ENCODE measurements at places on chromosomes 5 and 9.

DNA sequence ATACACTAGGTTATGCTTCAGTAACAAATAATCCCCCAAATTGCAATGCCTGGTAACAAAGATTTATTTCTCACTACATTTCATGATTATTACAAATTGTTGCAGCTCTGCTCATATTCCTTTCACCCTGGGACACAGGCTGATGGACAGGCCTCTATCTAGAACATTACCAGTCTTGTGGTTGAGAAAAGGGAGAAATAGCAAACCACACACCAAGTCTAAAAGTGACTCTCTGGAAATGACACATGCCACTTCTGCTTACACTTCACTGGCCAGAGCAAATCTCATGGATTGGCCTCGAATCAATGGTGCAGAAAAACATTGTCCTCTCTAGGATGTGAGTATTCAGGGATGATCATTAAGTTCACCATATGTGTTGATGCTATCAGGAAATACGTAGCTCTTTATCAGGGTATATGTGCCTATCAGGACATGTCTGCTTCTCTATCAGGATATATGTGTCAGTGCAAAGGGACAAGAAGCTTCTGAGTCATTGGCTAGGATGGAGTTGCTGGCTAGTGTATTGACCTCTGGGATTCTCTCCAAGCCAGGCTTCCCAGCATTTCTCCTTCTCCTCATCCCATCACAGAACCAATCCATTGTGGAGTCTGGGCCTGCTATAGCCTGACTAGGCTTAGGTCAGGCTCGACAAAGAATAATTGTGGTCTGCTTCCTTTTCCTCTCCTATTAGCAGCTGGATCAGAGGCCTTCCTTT lies 91.1 kb upstream of the CEP78 start:
- H3K4me3 ChIP-seq: no peak overlapping the region
- no peak overlapping the region for H3K27ac ChIP-seq
- no peaks in the 10 kb centered on the region for H3K36me3 ChIP-seq
- peaks cover 16% of the 10 kb centered on the region for H3K27me3 ChIP-seq
- H3K4me1 ChIP-seq: no peaks in the 10 kb centered on the region

- H3K4me1 ChIP-seq: no peaks in the 10 kb centered on the region
- H3K36me3 ChIP-seq: no peaks in the 10 kb centered on the region
- no peak overlapping the region for H3K27ac ChIP-seq
- peaks cover 18% of the 10 kb centered on the region for H3K27me3 ChIP-seq
These were observed 20.1 kb upstream of the TCERG1 start for GRCh38 chr5:146426853-146427618.

DNA sequence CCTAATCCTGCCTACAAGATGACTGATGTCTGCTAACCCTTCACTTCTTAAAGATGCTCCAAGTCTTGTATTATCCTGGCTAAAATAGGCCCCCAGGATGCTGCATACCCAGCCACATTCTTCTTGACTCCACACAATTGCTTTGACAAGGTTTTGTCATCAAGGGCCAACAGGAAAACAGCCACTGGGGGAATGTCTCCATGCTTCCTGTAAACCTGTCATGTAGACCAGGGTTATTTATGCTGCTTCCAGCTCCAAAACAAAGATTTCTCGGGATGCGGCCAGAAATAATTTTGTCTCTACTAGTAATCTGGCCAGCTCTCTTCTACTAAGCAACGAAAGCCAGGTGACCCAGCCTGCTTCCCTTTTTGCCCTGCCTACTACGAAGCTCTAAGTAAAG lies 53.8 kb downstream of the SHB start:
- H3K4me3 ChIP-seq: no peak overlapping the region
- peaks cover 26% of the 10 kb centered on the region for H3K4me1 ChIP-seq
- H3K27me3 ChIP-seq: no peaks in the 10 kb centered on the region
- H3K36me3 ChIP-seq: peaks cover 64% of the 10 kb centered on the region

DNA sequence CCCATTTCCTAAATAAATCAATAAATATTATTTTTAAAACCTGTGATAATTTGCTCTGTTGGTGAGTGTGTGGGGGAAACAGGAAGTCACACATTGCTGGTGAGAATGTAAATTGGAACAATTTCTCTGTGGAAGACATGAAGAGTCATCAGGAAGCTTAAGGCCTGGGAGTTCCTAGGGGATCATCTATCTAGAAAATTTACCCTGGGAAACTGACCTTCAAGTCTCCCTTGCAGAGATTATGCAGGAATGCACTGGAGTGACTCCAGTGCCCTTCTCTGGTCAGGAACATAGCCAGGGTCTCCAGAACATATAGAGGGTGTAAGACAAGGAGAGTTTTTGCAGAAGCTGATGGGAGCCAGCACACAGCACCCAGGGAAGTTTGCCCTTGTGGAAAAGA lies 13.0 kb upstream of the GCNT1 start:
- no peaks in the 10 kb centered on the region for H3K4me1 ChIP-seq
- H3K27me3 ChIP-seq: no peaks in the 10 kb centered on the region
- H3K36me3 ChIP-seq: no peaks in the 10 kb centered on the region
- DNase-seq: no peak
